ENCODE measurements at places on chromosomes 2 and 18.

- no peak for DNase-seq
These were observed 1184.7 kb upstream of the NXPH2 start for GRCh38 chr2:139964721-139965440.

DNA sequence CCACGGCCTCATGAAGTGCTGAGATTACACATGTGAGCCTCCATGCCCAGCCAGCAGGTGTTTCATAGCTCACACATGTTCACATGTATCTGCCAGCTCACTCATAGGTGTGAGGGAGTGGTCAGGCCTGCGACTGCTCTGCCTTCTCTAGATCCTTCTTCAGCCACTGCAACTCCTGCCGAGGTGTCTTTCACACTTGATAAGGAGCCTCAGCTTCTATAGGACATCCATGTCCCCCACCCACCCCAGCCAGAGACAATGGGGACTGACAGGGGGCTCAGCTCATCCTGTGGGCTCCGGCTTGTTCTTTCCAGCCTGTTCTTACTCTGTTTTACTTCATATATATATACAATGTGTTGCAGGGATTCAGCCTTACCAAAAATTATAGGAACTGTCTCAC, 286.5 kb upstream of the MGAT5 start:
- DNase-seq = no peak

DNA sequence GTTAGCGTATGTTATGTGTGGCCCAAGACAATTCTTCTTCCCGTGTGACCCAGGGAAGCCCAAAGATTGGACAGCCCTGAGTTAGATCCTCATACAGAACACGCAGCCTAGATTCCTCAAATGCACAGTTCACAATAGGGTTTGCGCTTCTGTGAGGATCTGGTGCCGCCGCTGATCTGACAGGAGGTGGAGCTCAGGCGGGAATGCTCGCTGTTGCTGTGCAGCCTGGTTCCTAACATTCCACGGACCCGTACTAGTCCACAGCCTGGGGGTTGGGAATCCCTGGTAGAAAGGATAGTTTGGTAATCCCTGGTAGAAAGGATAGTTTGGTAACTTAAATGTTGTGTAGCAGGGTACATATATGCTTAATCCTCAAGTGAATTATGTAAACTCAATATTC, 27.0 kb downstream of the MAPRE3 start:
- no peak for DNase-seq

DNA sequence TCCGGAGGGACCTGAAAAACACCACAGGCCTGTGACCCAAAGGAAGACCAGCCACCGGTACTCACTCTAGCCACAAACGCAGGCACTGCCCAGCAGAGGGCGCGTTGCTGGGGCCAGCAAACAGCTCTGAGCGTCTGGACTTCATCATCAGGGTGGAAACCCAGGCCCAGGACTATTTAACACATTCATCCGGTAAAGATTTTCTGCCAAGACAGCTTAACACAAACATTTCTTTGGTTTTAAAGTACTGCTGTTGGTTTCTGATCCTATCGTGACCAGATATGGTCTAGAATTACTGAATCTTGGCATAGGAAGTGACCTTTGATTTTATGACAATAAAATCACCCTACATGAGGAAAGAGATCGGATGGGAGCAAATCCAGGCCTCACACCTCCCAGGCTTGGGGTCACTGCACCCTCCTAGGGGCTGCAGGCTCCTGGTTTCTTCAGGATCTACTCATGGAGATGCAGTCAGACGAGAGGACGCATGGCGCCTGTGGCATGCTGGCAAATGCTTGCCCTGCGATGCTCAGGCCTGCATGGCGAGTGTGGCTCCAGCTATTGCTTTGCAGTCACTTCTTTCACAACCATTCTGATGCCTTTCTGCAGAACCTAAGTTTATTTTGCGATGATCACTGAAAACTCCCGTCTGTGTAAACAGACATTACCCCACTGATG, 130.4 kb downstream of the COL4A4 start:
- no peak for DNase-seq

GRCh38 chr2:197821550-197822289, 17.3 kb downstream of the PLCL1 start:
- no peak for DNase-seq

DNA sequence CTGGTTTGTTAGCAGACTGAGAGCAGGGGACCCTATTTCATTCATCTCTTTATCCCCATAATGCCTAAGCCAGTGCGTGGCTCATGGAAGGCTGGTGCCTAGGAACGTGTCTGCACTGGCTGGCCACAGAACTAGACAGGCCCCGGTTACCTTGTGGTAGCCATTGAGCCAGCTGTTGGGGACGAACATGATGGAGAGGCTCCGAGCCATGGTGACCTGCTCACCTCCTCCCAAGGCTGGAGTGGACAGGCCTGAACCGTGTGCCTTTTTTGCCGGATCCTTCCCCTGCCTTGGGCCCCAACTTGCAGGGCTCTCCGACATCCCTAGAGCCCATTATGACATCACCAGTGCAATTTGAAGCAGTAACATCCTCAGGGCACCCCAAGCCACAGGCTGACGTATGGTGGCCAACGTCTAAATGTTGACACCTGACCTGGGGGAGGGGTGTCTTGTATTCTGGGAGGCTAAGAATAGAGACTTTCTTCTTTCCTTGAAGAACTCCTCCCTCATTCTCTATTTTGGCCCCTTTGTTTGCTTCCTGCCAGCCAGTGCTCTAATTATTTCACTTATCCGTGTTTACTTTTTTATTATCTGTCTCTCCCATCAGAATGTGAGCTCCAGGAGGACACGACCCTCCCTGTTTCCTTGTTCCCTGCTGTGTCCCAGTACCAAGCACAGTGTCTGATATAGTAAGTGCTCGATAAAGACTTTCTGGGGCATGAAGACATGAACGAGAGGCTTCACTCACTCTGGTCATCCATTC, 12.2 kb upstream of the DNPEP start:
- DNase-seq = no peak

- no peak for DNase-seq
These were observed 282 bp upstream of the PUS10 start for GRCh38 chr2:61018318-61018755.

DNA sequence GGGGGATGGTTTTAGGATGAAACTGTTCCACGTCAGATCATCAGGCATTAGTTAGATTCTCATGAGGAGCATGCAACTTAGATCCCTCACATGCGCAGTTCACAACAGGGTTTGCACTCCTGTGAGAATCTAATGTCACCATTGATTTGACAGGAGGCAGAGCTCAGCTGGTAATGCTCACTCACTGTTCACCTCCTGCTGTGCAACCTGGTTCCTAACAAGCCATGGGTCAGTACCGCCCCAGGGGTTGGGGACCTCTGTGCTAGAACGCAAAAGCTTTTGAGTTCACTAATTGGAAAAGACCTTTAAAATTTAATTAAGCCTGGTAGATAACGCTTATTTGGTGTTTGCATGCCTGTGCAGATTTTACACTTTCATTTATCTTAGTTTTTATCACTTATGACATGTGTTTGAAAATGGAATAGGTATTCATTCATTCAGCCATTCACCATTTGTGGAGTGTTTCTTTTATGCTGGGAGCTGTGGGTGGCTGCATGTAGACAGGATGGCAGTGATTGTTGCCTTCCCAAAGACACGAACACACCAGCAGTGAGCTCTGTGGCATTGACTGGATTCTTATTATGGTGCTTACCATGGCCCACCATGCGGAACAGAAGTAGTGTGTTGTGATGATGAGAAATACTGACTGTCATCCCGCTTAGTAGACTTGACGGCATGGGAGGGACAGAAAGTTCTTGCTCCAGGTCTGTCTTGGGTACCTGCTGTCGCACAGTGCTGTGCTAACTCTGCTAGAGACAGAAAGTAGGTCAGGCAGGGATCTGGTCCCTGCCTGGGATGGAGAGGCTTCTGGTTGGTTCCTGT, 6.4 kb downstream of the RAB31 start:
- DNase-seq = no peak

- DNase-seq = no peak
These were observed 153.2 kb upstream of the PTPRM start for GRCh38 chr18:7413906-7414305.
